Activated naive CD8-positive, alpha-beta T cell treated with anti-CD3 and anti-CD28 coated beads, Interleukin-2, amount 50 U/mL, for 24 hours (primary cell): ENCODE measurements at places on chromosomes 12 and 14.

DNA sequence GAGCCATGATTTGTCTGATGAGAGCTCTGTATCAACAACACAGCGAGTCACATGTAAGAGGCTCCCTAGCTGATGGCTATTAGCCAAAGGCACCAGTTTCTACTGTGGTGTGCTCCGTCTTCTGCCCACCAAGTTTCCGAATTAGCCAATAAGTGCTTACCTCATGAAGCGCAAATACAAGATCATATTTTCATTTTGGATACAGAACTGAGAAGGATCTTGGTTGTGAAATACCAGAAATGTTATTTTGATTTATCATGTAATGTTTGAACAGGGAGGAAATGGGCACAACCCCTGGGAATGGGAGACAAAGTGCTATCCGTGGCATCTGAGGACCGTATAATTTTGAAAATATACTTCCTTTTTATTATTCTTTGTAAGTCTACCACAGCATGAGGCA is 234.3 kb downstream of the DACT1 start:
- DNase-seq, result no peak

GRCh38 chr14:92154283-92154942 is 32.6 kb downstream of the CPSF2 start:
- DNase-seq, result no peak

- no peak for DNase-seq
Observed at GRCh38 chr12:124837958-124838803, 25.5 kb downstream of the SCARB1 start.

DNA sequence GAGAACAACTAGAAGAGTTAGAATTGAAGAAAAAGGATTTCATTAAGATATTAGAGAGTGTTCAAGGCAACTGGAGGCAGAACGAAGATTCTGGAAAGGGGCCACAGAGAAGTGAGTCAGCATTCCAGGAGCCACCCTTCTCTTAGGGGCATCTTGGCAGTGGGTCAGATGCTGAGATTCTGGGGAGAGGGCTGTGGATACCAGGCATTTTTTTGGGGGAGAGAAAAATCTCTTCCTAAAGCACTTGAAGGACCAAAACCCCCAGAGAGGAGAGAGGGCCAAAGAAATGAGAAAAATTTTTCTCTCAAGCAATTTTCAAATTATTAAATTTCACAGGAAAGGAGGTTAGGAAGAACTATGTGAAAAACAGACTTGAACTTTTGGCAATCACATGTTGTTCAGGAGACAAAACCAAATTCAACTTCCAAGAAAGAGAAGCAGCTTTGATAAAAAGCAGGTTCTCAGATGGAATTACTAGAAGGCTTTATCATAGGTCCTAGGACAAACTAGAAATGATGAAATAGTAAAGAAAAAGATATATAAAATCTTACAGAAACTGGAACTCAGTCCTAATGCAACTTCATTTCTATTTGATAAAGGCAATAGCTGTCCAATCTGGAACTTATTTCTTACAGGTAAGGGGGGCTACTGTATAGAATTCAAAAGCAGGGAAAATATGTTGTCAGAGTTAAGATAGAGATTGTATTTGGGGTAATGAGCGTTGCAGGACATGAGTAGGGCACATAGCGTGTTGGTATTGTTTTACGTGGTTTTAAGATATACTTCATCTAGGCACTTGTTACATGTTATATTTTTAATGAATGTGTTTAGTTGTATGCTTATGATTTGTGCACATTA is 1.1 kb upstream of the CLEC2D start:
- no peak for DNase-seq

- DNase-seq, result no peak
Observed at GRCh38 chr14:34452258-34452822, 9.7 kb downstream of the SPTSSA start.

DNA sequence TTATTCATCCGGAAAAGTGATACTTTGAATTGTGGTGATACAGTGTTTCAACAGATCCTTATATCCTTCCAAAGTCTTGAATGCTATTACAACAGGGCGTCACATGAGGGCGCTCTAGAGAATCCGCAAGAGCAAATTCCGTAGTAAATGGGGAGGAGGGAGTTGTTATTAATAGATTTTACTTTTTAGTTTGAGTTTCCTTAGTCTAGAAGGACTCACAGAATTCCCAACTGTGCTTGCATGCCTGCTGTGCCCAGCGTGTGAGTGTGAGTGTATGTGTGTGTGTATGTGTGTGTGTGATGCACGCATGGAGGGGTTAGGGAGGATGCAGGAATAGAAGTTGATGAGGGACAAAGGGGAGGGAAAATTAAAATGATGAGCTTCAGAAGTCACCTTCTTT is 375.3 kb downstream of the C12orf75 start:
- DNase-seq, result peak; percentile 5

- DNase-seq, result no peak
Observed at GRCh38 chr12:90841336-90841735, 113.6 kb downstream of the CCER1 start.

DNA sequence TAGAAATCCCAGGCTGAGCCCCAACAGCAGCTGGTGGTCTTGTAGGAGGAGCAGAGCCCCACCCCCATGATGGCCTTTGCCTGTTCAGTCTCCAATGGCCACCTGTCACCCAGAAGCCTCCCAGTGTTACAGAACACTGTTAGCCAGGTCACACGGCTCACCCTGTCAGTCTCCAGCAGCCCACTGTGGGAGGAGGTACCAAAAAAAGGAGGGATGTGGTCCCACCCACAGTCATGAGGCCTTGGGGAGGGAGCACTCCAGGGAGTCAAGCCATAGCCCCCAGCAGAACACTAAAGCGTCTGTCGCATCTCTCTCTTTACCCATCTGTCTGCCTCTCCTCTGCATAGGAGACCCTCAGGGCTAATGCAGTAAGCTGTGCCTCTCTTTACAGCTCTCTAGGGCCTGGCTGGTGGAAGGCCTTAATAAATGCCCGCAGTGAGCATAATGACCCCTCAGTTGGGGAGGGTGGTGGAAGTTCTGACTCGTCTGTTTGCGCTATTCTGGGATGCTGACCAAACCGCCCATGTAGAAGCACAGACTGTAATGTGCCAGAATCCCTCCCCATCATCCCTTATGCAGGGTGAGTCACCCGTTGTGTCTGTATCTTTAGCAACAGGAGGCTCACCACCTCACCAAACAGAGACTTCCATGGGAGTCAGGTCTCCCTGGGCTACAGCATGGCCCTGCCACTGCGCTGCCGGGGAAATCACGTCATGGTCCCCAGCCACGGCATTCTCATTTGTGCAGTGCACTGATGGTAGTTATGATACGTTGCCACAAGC is 14.6 kb downstream of the C14orf132 start:
- DNase-seq, result no peak

GRCh38 chr12:123839826-123840225 is 77.7 kb downstream of the DNAH10 start:
- DNase-seq, result no peak

- DNase-seq, result no peak
Observed at GRCh38 chr12:119423285-119423684, 88.8 kb downstream of the CCDC60 start.

GRCh38 chr14:51432302-51432948 is 192.4 kb downstream of the TMX1 start:
- no peak for DNase-seq

DNA sequence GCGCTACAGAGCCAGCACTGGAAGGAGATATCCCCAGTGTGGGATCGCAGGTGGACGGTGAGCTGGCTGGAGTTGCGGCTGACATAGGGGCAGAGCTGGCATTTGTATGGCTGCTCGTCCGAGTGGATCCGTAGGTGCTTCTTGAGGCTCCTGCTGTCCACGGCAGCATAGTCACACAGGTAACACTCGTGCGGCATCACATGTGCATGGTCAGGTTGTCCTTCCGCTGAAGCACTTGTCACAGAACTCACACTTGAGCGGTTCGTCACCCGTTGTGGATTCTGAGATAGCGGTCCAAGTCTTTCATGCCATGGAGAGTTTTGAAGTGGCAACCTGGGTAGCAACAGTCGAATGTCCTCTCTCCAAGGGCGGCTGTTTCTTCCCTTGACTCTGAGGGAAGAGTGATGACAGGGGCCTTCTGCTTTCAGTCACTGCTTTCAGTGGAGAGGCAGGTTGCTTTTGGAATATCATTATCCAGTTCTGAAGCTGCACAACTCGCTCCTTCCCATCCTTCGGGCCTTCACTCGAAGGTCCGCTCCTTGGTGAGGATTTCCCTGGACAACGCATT is 37.0 kb upstream of the SAV1 start:
- no peak for DNase-seq

- DNase-seq, result no peak
Observed at GRCh38 chr14:30260833-30261607, 297.9 kb upstream of the G2E3 start.

DNA sequence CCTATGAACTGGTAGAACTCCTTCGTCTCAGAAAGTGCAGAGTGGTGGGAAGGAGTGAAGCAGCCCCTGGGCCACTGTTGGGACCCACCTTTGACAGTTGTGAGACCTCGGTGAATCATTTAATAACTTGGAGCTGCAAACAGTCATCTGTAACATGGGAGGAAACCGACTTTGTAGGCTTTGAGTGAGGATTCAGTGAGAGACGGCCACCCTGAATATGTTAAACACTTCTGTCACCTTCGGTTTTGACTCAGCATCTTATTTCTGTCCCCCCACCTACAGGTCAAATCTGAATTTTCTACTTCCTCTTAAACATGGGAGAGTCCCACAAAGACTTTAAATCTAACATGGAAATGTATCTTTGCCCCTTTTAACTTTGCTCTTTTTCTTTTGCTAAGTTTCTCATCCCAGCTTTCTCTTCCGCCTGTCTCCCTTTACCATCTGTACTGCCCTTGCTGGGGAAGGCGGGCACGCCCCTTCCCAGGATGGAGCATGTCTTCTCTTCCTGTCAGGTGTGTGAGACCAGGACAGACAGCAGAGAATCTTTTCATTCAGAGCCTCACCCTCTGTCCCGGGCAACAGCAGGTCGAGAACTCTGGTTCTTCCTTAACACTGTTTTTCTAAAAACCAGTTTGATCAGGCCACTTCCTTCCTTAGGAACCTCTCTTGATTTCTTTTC is 37.1 kb downstream of the ZC3H14 start:
- peak; percentile 10 for DNase-seq

DNA sequence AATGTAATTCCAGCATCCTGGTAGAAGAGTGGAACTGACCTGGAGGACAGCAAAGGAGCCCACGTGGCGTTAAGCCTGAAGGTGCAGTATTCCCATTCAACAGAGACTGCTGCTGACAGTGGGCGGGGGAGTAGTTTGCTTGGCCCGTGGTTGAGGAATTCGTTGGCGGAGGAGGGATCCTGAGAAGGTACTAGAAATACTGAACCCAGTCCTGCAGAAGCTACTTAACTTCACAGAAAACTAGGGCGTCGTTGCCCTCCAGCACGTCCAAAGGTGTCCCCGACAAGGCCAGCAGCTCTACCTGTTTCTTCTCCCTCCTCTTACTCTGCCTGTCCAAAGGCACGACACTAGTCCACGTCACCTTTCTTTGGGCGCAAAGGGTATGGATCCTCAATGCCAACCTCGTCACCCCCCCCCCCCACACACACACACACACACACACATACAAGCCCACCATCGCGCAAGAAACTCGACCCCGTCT is 303 bp downstream of the PUS7L start:
- peak; percentile 20 for DNase-seq

DNA sequence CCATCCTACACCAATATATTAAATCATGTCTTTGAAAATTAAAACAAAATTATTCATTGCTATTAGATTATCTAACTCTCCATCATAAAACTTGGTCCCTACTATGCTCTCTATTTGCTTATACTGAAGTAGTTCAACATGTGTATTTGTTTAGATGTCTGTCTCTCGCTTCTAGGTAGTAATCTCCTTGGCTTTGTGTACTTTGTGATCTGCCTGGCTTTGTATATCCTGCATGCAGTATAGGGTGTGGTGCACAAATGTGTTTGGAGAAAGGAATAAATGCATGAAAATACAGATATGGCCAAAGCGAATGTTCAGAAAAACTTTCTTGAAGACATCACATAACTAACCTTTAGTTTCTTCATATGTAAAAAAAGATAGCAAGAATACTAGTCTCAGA is 246.6 kb upstream of the LRFN5 start:
- no peak for DNase-seq

DNA sequence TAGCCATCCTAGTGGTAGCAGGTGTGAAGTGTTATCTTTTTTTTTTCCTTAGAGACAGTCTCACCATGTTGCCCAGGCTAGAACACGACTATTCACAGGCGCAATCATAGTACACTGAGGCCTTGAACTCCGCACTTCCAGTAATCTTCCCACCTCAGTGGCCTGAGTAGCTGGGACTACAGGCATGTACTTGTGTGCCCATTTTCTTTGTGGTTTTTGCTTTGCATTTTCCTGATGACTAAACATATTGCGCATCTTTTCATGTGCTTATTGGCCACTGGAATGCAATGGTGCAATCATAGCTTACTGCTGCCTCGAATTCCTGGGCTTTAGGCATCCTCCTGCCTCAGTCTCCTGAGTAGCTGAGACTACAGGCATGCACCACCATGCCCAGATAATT is 33.3 kb upstream of the GCH1 start:
- DNase-seq, result no peak

- no peak for DNase-seq
Observed at GRCh38 chr12:30145684-30146032, 361.9 kb upstream of the TMTC1 start.

GRCh38 chr12:68975811-68976210 is 42.8 kb upstream of the CPM start:
- DNase-seq, result no peak

DNA sequence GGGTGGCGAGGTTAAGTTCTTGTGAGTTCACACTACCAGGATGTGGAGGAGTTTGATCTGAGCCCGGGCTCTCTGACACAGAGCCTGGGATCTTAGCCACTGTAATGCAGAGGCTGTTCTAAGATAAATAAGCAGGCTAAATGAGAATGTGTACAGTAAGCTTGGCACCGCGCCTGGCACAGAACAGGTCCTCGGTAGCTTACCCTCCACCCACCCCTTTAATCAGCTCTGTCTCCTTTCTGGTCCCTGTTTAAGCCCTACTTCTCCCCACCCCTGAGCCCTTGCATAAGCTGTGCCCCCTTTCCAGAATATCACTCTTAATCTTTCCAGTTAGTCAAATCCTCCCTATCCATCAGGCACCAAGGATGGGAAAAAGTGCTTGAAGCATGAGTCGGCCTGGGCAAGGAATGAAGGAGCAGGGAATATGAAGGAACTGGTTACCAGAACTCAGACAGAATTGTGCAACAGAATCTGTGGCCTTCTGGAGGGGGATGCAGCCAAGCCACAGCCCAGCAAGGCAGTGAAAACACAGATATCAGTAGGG is 32.8 kb upstream of the CMKLR1 start:
- no peak for DNase-seq

DNA sequence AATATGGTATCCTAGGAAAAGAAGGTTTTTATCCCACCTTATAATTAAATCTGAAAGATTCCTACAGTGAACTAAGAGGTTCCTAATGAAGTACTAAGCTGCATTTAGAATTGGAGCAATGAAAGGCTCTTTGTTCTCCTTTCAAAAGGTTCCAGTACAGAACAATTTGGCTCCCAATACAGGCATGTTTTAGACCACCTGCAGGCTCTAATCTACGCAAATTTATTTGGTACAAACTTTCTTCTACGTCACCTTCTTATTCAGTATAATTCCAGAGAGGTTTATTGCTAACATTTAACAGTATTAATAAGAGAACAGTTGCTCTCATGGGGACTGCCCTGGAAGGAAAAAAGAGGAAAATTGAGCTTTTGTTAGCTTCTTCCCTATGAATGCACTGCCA is 37.6 kb upstream of the SLCO1C1 start:
- no peak for DNase-seq
